Stimulated activated CD8-positive, alpha-beta memory T cell treated with anti-CD3 and anti-CD28 coated beads, Interleukin-4, amount 100 ng/mL, for 24 hours (primary cell): ENCODE measurements at places on chromosomes 11 and 22.

GRCh38 chr22:25110846-25111578, 88.6 kb upstream of the CRYBB3 start:
- DNase-seq = peak; percentile 22

DNA sequence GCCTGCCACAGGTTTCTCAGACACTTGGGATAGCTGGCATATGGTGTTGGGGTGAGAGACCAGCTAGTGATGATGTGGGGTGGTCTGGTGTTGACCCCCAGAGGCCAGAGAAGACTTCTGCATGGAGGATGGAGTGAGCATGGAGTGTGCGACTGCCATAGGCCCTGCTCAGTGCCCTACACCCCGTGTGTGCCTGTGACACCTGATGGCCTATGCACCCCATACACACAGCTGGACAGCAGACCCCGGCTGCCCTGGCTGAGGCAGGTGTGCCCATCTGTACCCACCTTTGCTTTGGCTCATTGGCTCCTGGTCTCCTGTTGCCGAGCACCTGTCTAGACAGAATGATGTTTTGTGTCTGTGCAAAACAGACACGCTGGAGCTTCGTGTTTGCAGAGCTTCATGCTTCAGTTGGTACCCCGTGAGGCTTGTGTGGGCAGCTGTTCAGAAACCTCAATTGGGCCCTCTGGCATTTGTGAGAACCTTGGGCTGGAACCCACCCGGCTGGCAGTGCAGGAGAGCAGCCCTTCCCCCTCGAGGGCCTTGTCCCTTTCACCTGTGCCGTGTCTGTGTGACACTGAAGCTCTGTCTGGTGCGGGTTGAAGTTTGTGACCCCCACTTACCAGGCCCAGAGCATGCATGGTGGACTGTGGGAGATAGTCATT, 27.6 kb downstream of the BCR start:
- DNase-seq = no peak

GRCh38 chr11:77669848-77670511, 32.4 kb upstream of the CLNS1A start:
- no peak for DNase-seq

DNA sequence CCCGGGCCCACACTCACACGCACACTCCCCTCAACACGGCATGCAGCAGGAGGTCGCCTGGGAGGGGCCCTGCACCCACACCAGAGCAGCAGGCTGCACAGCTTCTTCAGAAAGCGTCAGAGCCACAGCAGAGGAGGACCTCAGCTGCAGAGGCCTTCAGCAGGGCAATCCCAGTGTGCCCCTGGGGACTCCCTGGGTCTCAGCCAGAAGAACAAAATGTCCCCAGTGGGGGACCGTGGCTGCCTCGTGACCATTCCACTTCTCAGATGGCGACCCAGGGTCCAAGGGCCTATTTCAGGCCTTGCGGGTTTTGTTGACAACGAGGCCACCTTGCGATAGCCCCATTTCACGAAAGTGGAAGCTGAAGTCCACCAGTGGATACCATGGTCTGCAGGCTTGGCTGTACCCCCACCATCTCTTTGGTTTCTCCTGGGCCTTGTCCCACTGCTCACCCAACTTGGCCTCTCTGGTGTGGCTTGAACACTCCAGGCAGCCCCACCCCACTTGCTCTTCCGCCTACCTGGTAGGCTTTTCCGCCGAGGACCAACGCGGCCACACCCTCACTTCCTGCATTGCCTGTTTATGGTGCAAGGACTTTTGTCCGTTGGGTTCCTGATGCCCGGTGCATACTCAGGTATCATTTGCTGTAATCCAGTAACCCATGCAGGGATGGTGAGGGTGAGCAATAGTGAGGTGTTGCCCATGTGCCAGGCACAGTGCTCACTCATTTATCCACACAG, 38.1 kb downstream of the MB start:
- no peak for DNase-seq
